ENCODE measurements at places on chromosomes 5 and 9. TPM values are rescaled to one million over a fixed set of nuclear protein-coding genes. Genes with fewer than 3 reads are reported as not detected.

GRCh38 chr5:120769312-120769872 lies 305.3 kb downstream of the PRR16 start:
- DNase-seq = no peak

Gene SPOCK1
- 15.7 TPM for total RNA-seq

DNA sequence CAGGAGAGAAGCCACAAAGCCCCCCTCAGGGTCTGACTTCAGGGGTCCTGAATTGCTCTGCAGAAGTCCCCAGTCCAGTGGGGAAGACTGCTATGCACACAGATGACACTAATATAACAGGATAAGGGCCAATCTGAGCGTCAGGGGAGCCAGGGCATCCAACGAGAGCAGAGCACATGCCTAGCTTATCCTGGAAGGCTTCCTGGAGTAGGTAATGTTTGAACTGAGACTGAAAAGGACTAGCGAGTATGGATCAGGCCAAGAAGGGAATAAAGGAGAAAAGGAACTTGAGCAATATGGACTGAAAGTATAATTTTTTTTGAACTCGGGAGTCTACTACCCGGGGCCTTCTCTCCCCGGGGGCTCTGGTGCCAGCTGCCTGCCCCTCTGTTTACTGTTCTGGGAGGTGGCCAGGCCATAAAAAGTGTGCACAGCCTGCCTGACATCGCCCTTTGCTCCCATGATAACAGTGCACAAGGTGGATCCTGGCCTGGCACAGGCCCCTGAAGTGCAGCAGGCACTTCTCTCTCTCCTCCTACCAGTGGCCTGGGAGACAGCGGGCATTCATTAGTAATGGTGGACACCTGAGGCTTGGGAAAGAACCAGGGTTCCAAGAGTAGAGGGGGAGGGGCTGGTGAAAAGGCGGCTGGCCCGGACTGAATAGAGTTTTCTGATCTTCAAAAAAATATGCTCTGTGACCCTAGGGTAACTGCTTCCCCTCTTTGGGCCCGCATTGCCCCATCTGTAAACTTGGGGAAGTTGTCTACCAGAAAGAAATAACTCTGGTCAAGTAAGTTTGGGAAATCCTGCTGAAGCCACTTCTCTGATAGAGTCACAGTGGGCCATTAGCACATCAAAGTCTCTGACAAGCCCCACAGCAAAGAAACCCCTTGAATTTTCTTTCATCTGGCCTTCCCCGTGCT lies 4.6 kb upstream of the SLC6A7 start:
- no peak for DNase-seq

DNA sequence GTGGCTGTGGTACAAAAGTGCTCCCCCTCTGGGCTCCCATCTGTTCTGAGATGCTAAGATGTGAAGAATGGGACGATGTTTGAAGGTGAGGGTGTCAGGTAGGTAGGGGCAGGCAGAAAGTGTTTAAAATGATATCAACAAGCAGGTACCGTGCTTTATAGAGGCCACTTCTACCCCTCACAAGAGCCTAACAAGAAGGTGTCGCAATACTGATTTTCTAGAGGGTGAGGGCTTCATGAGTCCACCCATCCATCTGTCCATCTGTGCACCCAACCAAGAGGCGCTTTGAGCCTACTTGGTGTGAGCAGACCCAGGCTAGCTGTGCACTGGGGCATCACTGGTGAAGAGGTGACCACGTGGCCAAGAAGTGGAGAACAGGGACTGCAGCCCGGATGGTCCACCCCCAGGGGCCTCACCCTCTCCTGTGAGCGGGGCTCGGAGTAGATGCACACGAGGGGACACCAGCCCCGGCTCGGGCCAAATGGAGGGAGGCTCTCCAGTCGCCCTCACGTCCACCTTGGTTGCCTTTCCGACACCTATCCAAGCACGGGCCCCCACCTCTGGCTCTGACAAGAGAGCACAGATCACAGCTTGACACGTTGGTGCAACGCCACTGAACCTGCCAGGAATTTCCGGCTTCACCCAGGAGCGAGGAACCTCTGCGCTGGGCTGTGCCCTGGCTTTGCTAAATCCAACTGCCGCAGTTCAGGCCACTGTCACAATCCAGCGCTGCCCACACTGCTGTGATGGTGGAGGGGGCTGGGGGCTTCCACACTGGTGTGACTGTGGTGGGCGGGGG lies 34.5 kb downstream of the CRB2 start:
- peak; percentile 50 for DNase-seq

GRCh38 chr5:178389026-178389729 lies 156.6 kb upstream of the PHYKPL start:
- DNase-seq = no peak

- no peak for DNase-seq
Measured at GRCh38 chr5:5192681-5193080, 52.6 kb downstream of the ADAMTS16 start.

GRCh38 chr5:119402555-119402954 lies 46.7 kb downstream of the TNFAIP8 start:
- DNase-seq = no peak

Gene PIK3R1
- total RNA-seq = 138 TPM

GRCh38 chr5:130126746-130127145 lies 222.5 kb downstream of the CHSY3 start:
- no peak for DNase-seq

DNA sequence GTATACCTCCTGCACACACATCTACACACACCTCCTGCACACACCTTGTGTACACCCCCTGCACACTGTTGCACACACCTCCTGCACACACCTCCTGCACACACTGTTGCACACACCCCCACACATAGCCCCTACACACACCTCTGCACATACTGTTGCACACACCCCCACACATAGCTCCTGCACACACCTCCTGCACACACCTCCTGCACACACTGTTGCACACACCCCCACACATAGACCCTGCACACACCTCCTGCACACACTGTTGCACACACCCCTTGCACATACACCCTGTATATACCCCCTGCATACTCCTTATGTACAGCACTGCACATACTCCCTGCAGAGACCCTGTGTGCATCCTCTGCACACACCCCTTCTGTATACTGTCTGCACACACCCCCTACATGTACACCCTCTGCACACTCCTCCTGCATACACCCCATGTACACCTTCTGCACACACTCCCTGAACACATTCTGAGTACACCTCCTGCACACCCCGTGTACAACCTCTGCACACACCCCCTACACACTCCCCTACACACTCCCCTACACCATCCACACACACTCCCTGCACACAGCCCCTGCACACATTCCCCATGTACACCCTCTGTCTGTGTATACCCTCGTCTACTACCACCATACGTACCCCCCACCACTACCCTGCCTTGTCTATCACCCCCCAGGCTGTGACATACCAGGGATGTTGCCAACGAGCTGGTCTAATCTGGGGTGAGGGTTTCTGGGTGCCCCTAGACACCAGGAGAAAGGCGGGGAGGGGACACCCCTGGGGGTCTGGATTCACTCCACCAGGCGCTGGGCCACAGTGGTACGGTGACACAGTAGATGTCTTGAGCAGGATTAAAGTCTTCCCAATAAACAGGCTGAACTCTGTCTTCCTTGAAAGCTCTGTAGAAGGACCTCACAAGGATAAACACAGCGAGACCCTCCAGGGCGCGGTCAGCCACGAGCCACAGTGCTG lies 1.1 kb upstream of the CEP72 start:
- no peak for DNase-seq

- no peak for DNase-seq
Measured at GRCh38 chr9:124174433-124174832, 83.3 kb upstream of the NEK6 start.

Gene PCDHGA6
- 7.2 TPM for total RNA-seq

DNA sequence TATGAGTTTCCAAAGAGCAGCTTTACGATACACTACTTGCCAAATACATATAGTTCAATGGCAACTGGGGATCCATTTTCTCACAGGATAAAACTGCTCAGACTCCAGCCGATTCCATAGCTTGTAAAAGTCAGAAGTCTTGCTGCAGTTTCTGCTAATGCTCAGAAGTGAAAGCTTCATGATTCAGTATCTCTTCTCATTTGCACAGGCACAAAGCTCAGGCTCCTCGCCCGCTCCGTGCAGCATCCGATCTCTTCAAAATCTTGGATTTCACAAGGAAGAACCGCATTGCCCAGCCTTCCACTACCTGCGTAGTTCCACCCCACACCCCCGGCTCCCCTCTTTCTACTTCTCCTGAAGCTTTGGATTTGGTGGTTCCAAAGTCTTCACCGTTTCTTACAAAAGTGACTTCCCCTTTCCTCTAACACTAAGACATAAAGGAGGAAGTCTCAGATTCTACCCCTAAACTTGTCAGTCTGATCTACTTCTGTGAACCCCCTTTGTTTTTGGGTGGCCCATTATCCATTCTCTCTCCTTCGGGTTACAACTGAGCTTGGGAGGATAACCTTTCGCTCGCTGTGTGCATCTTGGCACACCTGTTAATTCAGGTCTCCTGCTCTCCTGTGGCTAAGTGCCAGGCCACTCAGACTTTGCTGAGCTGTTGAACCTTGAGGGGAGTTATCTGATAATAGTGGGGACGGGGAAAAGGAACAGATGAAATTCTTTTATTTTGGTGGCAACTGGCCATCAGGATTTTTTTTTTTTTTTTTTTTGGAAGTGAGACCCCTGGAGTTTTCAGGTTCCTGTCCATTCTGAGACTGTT lies 194.1 kb downstream of the GNA14 start:
- no peak for DNase-seq

- no peak for DNase-seq
Measured at GRCh38 chr5:87185838-87186237, 81.8 kb upstream of the RASA1 start.

DNA sequence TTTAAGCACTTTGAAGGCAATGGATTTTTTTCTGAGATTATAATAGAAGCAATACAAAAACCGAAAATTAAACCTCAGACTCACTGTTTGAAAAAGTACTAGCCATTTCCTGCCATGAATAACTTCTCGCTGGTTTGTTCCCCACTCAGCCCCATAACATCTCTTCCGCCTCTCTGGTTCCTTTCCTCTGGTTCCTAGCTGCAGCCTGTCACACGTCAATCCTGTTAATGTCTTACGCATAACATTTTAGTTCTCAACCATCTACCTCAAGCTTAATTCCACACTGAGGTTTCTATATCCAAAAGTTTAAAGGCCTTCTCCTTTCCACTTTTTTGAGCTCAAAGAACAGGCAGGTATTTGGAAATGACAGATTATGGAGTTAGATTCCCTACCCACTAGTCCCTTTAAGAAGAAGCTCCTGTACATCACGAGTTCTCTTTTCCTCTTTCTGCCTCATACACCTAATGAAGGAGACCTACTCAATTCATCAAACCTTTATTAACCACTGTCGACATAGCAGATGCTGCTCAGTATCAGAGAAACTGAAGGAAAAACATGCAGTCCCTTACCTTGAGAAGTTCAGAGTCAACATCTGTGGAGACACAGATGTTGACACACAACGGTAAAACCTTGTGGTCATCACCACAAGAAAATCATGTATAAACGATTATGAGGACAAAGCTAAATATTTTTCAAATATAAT lies 243.0 kb upstream of the PTGER4 start:
- DNase-seq = no peak

Gene GPX3
- 1,327 TPM for total RNA-seq

DNA sequence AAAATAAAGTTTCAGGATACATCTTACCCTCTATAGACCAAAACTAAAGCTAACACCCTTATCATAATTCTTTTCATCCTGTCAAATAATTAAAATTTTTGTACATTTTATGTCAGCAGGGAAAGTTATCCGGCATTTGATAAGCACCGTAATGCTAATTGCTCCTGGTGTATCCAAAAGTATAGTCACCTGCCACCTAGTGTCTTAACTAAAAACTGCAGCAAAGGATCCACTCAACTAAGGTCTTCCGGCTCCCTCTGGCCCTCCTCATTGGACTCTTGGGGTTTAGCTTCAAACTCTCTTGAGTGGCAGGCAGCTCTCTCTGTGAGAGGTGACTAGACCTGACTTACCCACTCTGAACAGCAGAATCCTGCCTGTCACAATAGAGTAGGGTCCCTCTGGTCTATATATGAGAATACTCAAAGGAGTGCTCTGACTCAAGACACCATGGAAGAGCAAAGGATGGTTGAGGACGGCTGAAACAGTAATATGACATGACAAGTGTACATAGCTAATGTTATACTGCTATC lies 60.4 kb upstream of the CAST start:
- DNase-seq = peak; percentile 73

GRCh38 chr5:170408877-170409660 lies 19.9 kb upstream of the KCNMB1 start:
- no peak for DNase-seq

DNA sequence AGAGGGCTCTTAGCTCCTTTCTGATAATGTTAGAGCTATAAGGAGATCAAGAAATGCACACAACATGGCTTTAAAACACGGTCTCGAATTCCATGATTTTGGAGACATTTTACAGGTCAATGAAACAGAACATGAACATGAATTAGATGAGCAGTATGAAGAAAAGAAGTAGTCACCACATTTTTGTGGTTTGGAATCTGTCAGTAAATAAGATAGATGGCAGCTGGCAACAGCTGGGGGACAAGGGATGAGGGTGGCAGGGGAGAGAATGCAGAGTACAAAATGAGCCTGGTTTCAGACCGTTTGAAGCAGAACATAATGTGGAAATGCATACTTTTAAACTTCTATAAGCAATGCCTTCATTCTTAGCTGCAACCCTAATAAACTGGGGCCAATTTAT lies 107.1 kb downstream of the OXCT1 start:
- DNase-seq = no peak

Gene TRIP13
- 1.6 TPM for total RNA-seq

- no peak for DNase-seq
Measured at GRCh38 chr9:113875459-113876150, 504 bp upstream of the ZNF618 start.

Gene CENPK
- total RNA-seq = 3.5 TPM

DNA sequence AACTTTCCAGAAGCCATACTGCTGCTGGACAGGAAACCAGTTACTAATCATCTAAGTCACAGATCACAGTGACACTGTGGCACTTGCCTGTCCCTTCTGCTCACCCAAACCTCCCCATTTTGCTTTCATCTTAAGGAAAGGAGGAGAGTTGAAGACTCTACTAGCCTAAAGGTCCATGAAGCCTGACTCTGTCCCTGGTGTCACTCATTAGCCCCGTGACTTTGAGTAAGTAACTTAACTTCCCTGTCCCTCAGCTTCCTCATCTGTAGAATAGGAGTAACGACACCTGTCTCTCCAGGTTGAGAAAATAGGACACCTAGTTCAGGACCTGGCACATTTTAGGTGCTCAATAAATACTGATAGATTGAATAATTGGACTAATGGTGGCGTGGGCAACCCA lies 536 bp upstream of the SLC6A7 start:
- no peak for DNase-seq

All from kidney (tissue), 22 donors.